NCI-H1930 (cell line): ENCODE measurements at places on chromosomes 4 and X.

DNA sequence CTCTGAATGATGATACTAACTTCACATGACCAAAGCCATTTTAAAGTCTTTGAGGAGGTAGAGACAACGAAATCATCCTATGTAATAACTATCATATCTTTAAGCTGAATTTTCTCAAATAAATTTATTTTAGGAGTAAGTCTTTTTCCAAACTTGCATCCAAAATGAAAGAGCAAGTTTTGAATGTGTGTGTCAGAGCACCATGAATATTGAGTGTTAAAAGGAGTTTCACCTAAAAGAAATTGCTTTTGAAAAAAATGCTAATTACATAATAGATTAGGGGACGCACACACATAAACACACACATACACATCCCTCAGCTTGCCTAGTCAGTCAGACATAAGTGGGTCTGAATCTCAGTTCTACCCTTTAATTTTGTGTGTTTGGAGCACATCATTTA lies 1.9 kb downstream of the ANK2 start:
- DNase-seq, result no peak

- DNase-seq, result no peak
These were observed 598.4 kb upstream of the GNPDA2 start for GRCh38 chr4:45324455-45325417.

DNA sequence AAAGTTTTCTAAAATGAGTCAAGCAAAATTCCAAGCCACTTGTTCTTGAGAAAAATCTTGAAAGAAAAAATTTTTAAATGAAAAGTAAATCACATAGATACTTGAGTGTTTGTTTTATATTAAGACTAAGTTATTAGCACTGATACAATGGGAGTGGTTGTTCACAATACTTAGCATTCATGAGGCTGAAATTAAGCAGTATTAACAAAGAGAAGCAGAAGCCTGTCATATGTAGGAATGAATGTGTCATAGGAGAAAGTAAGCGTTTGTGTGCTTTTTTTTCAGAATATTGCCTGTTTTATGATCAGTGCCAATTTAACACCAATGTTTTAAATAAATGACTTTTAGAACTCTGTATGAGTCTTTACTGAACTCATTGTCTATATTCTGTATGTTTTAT lies 37.6 kb downstream of the PLS3 start:
- no peak for DNase-seq

DNA sequence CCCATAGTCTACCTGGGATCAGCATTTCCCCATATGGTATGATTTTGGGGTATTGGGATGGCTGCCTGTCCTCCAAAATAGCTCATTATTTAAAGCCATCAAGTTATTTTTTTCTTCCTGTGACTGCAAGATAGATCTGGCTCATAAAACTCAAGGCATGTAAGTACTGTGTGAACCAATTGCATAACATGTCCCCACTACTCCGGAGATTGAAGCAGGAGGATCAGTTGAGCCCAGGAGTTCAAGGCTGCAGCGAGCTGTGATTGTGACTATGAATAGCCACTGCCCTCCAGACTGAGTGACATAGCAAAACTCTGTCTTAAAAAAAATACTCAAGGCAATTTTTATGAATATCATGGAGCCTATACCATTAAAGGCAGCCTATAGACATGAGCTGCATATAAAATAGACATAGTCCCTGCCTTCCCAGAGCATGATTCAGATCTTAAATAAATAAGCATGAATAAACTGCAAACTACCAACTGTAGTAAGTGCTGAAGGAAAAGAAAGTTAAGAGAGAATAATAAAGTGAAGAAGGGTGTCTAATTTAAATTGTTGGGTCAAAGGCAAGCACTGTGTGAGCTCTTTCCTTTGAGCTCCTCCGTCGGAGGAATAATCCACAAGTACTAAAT lies 16.9 kb upstream of the MMAA start:
- no peak for DNase-seq

- DNase-seq, result no peak
These were observed 150.1 kb downstream of the DIPK2B start for GRCh38 chrX:45050558-45050957.

GRCh38 chrX:119753639-119754257 lies 4.6 kb upstream of the SOWAHD start:
- no peak for DNase-seq

GRCh38 chr4:177356921-177357320 lies 47.2 kb downstream of the NEIL3 start:
- DNase-seq, result no peak

- DNase-seq, result no peak
These were observed 335 bp upstream of the CD38 start for GRCh38 chr4:15777697-15778288.

DNA sequence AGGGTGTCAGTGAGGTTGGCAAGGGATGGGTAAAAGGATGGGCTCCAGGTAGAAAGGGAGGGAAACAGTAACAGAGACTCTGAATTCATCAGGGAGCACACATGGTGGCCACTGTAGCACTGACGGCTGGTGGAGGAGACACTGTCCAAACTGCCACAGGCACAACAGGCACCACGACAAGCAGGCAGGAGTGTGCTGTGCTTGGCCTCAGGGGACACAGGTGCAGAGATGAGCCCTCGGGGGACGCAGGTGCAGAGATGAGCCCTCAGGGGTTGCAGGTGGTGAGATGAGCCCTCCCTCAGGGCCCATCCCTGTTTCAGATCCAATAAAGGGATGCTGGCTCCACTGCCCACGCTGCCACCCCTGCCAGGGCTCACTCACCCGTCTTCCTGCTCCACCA lies 7.6 kb downstream of the PDE6B start:
- no peak for DNase-seq

- DNase-seq, result no peak
These were observed 759.1 kb upstream of the POU3F4 start for GRCh38 chrX:82748906-82749505.

GRCh38 chrX:56564921-56565840 lies 1.8 kb downstream of the UBQLN2 start:
- no peak for DNase-seq

DNA sequence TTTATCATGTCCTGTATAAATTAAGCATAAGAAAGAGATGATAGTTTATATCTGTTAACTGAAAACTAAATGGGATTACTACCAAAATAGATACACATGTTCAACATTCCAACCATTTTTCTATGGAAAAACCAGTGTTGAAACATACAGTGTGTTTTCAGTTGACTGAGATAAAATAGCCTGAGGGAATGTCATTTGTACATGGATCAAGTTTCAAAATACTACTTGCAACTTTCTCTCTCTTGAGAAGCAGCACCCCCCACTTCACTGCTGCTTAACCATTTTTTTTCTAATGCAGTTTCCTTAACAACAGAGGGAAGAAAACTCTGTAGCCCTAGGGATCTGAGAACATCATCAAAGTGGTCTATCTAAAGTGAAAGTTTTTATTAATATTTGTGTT lies 70.8 kb downstream of the NPNT start:
- no peak for DNase-seq

DNA sequence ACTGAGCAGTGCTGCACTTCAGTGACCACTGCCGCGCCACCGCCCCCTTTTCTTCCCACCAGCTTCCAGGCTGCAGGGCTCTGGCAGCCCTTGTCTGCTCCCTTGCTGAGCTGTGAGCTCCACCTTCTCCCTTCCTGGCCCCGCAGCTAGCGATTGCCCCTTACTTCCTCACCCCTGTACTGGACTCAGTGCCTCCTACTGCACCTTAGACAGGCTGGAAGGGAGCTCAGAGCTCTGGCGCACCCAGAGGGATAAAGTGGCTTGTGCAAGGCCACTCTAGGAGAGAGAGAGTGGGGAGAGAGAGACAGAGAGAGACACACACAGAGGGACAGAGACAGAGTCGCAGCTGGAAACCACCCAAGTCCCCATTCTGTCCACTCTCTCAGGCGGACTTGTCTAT lies 6.0 kb downstream of the RASL11B start:
- DNase-seq, result no peak

DNA sequence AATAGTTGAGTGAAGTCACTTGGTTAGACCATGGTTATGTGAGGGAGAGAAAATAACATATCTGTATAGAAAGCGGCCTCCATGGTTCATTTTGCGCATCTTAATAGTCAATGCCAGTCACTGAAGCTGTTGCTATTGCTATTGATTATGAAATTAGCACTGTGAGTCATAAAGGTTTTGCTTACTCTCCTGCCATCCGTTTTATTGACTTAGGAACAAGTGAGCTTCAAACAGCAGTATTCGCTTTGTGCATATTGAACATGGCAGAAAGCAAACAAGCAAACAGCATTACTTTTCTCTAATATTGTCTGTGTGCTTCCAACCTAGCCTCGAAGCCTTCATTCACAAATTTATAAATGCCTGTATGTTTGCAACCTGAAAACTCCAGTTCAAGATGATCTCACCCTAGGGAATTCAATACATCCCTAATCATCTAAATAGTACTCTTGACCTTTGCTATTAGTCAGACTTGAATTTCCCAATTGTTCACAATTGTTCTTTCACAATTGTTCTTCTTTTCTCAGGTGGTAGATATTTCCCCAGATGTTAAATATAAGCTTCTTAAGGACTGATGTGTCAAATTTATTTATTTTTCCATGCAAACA lies 55.9 kb upstream of the GABRA2 start:
- no peak for DNase-seq

- DNase-seq, result no peak
These were observed 25.2 kb upstream of the COL25A1 start for GRCh38 chr4:109327641-109328040.

GRCh38 chr4:166039822-166040221 lies 166.8 kb downstream of the TLL1 start:
- DNase-seq, result no peak

- DNase-seq, result no peak
These were observed 200.0 kb downstream of the DCLK2 start for GRCh38 chr4:150278206-150278605.

- DNase-seq, result no peak
These were observed 46.1 kb downstream of the MID1IP1 start for GRCh38 chrX:38847206-38847902.

GRCh38 chr4:8744083-8744805 lies 127.4 kb downstream of the HMX1 start:
- no peak for DNase-seq

DNA sequence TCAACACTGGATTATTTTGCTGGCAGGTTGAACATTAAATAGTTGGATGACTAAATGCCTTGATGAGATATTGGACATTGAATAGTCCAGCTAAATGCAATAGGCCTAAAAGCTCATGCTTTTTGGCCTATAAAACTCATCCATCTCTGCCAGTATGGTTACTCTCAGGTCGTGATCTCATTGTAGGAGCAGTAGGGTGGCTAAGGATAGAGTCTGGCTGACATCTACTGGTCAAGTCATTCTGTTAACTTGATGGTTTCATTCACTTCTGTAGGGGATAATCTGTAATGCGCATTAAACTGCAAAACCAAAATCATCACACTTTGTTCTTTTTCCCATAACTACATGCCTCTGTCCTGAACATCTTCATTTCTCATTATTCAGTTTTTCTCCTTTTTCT lies 227.0 kb downstream of the DKK2 start:
- no peak for DNase-seq

DNA sequence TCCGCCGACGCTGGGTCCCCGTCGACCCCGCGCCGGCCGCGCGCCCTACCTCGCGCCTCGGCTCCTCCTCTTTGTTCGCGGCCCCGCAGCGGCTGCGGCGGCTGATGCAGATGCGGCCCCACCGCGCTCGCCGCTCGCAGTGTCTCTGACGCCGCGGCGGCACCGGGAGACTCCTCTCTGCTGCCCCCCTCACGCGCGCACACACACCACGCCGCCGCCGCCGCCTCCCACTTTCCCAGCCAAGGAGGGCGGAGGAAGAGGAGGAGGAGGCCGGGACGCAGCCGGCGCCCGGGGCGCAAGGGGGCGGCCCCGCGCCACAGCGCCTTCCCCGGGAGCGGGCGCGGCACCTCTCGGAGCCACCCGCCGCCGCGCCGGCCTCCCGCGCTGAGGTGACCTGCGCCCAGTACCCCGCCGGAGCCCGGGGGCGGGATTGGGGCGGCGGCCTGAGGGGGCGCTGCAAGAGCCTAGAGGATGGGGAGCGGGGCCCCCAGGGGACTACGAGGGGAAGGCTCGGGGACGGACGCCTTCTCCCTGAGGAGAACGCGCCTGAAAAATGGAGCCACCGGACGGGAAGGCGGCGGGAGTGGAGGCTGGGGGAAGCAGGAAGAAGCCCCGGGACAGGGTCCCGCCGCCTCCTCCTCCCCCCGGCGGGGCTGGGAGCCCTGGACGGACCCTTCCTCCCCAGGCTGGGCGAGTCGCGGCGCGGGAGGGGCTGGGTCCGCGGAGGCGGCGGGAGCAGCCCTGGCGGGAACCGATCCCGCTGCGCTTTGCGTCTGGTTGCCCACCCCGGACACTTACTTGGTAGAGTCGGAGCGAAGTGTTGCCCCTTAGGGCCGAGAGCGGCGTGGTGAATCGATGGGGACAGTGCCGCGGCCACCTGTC lies at the start of gene SH3RF1:
Gene SH3RF1, minus strand, starts transcription at position 147 of the 882 bp plus-strand sequence. CDS start 1,744 bp downstream, outside the sequence.
- DNase-seq, result peak; percentile 51

DNA sequence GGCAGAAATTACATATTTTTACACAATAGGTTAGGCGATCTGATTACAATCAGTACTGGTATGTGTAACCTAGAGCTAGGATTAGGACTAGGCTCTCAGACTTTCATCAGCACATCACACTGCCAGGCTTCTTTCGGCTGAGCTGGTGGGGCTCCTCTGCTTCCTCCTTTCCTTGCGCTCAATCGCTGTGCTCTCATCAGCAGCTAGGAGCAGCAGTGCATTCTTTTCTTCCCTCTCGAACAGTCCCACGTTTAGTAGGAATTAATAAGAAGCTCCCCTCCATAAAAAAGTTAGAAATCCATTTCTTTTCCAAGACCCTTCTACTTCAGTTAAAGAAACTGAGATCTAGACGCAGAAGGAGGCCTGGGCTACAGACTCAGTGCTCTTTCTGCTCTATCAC lies 350.4 kb downstream of the SPRY1 start:
- no peak for DNase-seq

DNA sequence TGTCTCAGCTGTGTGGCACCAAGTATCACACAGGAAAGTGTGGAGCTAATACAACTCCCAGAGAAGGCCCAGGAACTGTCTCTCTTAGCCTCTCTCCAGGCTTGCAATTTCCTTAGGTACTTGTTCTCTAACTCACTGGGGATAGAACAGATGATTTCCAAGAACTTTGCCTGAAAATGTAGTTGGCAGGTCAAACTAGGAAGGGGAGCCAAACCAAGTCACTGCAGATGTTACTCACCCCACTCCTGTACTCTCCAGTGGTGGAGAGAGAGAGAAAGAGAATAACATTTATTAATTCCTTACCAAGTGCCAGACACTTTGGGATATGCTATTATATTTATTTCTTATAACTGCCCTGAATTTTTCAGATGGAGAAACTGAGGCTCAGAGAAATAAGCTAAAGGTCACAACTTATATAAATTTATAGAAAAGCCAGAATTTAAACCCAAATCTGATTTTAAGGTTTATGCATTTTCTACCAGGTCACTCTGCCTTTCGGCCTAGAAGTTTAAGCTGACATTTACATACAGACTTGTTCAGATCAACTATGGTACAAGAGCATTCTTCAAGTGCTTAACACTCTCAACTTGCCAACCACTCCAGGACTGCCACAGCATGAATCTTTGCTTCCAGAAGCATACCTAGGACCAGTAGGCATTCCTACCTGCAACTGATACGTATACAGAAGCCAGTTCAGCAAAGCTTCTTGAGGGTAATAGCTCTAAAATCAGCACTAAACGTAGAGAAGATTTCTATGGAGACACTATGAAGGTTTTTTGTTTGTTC lies 248.6 kb upstream of the ETNPPL start:
- no peak for DNase-seq

GRCh38 chr4:182420189-182420588 lies 177.0 kb downstream of the TENM3 start:
- no peak for DNase-seq
